ENCODE measurements at places on chromosomes 2 and 18.

DNA sequence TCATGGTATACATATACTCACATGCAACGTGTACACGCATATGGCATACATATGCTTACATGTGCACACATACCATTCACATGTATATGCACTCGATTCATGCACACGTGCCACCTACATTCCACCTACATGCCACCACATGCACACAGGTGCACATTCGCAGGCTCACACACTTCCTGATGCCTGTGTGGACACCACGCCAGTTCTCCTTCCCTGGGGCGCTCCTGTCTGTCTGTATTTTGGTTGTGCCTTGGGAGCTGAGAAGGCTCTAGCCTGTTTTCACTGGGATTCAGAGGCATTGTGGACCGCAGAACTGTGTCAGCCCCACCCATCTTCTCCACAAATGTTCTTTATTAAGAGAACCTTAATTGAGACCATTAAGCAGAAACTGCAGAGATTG lies 96.6 kb upstream of the CTDP1 start:
- DNase-seq, result no peak

DNA sequence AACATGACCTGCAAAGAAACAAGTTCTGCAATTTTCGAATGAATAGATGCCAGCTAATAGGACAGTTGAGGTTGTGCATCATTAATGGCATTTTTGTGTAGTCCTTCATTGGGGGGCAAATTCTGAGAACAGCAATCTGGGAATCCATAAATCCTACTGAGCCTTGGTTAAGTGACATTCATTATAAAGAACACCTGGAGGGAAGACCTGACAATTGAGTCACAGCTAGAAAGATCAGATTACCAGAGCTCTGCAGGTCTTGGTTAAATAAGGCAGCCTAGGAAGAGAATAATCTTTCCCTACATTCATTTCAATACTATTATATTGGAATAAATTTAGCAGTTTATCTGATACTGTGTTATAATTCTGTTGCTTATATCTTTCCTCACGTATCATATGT lies 14.3 kb downstream of the KCNH7 start:
- no peak for DNase-seq

GRCh38 chr18:55387139-55387984 lies 200.6 kb downstream of the TCF4 start:
- DNase-seq, result no peak

GRCh38 chr2:172481507-172482262 lies 54.3 kb downstream of the ITGA6 start:
- no peak for DNase-seq

GRCh38 chr18:46575851-46576250 lies 81.2 kb downstream of the LOXHD1 start:
- DNase-seq, result no peak
